H4 (cell line): ENCODE measurements at places on chromosomes 13 and 19.

- DNase-seq, result no peak
Observed at GRCh38 chr19:8127311-8127710, 22.1 kb downstream of the FBN3 start.

- DNase-seq, result no peak
Observed at GRCh38 chr19:39224910-39225309, 19.9 kb downstream of the IFNL3 start.

DNA sequence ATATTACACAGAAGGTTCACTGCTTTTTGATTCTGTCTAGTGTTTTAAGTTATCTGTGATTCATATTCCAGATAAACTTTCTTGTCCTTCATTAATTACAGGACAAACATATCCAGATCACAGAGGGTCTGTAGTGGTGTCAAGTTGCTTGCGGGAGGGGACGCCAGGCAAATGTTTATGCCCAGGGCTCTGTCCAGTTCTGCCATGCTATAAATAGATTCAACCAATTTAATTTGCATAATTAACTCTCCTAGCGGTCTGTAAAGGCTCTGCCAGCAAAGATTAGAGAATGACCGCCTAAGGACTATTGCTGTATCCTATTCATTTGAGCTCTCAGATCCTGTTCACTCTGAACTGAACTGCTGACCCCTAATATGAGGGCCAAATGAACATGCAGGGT, 59.7 kb upstream of the TRPC4 start:
- DNase-seq, result no peak

DNA sequence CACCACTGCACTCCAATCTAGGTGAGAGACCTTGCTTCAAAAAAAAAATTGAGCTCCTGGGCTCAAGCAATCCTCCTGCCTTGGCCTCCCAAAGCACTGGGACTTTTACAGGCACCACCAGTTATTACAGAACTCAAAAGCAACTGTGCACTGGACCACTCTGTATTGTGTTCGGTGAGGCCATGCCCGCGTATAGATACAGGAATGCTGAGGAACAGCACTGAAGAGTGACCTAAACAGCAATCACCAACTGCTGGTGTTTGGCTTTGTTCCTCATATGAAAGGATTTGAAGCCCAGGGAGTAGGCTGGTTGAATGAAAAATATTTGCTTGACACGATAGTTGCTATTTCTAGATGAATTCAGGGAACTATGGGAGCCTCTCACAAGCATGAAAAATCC, 29.5 kb downstream of the SLC25A30 start:
- DNase-seq, result no peak

- peak; percentile 41 for DNase-seq
Observed at GRCh38 chr19:801030-801860, 4.0 kb downstream of the PTBP1 start.

DNA sequence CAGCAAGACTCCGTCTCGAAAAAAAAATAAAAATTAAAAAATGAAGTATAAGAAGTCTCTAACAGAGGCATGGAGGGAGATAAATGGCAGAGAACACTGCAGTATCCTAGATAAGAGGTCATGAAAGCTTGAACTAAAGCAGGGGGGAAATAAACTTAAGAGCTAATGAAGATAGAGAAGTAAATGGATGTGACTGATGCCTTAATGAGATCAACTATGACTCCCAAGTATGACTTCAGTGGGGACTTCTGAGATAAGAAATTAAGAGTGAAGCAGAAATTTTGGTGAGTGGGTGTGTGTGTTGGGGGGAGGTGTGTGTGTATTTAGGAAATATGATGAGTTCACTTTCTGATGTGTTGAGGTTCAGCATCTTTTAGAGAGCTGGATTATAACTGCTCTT, 55.1 kb downstream of the DIAPH3 start:
- DNase-seq, result no peak

GRCh38 chr13:76009267-76009890, 373.2 kb downstream of the LMO7 start:
- DNase-seq, result no peak

- DNase-seq, result no peak
Observed at GRCh38 chr13:75364131-75364713, 117.7 kb downstream of the TBC1D4 start.

DNA sequence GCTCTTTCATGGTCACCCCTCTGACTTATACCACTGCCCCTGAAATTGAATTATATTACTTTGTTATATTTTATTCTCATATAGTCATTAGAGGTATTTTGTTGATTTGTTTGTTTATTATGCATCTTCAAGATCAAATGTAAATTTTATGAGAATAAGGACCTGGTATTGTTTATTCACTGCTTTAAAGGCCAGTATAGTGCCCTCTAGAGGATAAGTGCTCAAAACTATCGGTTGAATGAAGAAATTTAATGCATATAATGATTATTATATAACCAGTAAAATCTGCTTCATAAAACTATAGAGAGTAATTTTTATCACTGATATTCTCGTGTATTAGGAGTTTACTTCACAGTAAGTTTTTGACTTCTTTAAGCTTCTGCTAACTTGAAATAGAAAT, 1401.9 kb downstream of the SLITRK1 start:
- no peak for DNase-seq

DNA sequence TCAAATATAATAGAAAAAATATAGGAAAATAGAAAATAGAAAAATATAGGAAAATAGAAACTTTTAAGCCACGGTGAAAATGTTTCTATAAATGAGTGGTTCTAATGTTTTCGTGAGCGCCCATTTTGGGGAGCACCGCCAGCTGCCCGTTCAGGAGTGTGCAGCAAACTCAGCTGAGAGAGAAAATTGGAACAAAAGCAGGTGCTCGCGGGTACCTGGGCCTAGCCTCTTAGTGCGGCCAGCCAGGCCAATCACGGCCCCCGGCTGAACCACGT, 204 bp upstream of the PDX1 start:
- no peak for DNase-seq

GRCh38 chr19:55584871-55585270, 4.2 kb upstream of the ZNF579 start:
- no peak for DNase-seq
